ENCODE measurements at places on chromosomes 1 and 21.
A peak's percentile ranks its signal among the peaks of the same experiment; 100 is the strongest.

DNA sequence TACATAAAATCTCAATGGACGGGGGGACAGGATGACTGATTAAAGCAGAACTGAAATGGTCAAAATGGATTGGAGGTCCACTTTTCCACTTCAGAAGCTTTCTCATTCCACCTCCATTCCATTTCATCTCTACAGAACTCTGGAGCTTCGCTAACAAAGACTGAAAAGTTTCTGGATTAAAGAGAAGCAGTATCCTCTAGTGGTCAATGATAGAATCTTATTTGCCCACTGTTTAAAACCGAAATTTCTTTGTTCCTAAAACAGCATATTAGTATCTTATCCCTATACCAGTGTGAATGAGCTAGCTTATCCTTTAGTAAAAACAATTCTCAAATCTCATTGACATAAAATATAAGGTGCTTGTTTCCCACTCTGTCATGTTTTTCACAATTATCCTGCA lies 890.6 kb downstream of the KCNT2 start:
- peak; percentile 65 for DNase-seq

- no peak for DNase-seq
These were observed 164.2 kb downstream of the NRIP1 start for GRCh38 chr21:14900611-14901010.

- no peak for DNase-seq
These were observed 16.5 kb downstream of the TTF2 start for GRCh38 chr1:117076648-117077047.

GRCh38 chr1:15332525-15332924 lies 77.2 kb upstream of the EFHD2 start:
- DNase-seq = no peak

GRCh38 chr1:202966006-202966898 lies 805 bp downstream of the CYB5R1 start:
- DNase-seq = no peak

DNA sequence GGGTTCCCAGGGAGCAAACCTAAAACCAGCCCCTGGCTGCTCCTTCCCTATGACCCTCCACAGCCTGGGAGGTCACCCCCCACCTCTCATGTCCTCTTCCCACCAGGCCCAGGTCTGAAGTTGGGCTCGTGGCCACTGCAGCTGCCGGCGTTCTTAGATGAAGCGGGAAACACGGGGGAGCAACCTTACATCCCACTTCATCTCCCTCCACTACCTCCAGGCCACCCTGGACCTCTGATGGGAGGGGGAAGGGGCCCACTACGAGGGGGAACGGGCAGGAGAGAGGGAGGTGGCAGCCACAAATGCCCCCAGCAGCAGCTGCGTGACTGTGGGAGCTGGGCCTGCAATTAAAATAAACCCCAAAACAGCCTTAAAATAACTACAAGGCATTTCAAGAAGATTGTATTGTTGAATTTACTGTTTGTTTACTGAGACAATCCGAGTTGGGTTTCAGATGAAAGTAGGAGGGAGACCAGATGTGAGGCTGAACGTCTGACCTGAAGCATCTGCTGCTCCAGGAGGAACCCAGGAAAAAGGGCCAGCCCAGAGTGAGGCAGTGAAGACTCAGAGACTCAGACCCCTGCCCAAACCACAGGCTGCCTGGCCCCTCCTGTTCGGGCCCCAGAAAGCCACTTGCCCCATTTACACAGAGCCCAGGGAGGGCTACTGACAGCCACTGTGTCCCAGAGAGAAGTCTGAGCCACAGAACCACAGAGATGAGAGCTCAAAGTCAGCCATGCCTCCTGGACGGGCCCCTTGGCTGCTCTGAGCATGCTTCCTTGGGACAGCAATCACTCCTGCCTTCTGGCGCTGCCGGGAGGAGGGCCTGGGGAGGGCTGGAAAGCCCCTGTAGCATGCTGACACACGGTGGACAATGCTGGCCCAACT lies 59.8 kb downstream of the GLIS1 start:
- DNase-seq = no peak

DNA sequence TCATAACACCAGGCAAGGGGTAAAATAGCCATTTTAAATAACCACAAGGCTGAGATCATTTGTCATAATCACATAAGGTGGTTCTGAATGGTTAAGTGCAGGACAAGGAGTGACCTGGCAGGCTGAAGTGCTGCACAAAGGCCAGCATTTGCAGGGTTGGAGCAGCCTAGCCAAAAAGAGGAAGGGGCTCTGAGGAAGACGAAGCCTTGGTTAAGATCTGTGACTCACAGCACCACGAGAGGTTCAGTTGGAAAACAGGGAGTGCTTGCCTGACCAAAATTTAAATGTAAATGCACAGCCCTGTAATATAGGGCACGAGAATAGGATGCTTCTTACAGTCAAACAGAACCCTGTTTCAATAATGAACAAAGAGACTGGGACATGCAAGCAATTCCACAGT lies 12.1 kb downstream of the ATP5PF start:
- DNase-seq = no peak

DNA sequence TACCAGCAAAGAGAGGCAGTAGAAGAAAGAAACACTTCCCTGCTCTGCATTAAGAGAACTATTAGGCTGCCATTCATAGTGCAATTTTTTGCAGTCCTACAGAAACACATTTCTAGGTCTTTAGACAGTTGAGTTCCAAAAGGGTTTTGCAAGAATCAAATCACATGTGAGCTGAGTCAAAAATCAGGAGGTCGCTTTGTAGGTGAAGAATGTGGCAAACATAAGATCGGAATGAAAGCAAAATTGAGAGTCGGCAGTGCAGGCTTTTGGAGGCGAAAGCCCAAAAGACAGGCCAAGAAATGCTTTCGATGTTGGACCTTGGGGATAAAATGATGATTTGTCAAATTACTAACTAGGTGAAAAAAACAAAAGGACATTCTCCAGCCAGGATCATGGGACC lies 213.5 kb upstream of the NRIP1 start:
- no peak for DNase-seq

DNA sequence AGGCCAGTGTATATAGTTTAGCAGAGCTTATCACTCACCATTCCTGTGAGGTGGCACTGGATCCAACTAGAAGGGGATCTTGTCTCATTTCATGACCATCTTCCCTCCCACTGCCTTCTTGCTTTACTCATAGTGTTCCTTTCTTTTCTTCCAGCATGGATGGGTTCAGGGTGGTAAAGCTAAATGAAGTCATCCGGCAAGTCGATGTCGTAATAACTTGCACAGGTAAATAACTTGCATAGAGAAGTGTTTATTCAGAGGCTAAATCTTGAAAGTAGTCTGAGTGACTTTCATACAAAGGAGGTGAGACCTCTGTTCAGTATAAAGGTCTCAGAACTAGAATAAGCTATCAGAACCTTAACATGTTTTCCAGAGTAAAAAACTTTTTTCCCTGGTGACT lies 16.6 kb upstream of the STRIP1 start:
- DNase-seq = no peak

DNA sequence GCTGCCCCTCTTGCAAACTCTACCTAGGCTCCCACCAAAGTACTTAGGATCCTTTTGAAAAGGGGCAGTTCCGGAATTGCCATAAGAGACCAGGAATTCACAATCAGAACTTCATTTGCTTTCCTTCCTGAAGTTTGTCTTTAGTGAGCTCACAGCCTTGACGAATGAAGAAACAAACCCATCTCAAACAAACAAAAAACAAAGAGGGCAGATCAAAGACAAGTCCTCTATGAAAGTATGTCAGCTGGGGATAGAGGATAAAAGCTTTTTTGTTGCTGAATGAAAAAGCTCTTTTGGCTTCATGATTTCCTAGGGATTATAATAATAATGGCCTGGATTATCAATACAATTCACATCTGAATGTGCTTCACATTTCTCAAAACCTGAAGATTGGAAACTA lies 357.9 kb upstream of the DUSP10 start:
- no peak for DNase-seq

GRCh38 chr1:115173151-115173550 lies 83.8 kb upstream of the TSPAN2 start:
- DNase-seq = no peak

DNA sequence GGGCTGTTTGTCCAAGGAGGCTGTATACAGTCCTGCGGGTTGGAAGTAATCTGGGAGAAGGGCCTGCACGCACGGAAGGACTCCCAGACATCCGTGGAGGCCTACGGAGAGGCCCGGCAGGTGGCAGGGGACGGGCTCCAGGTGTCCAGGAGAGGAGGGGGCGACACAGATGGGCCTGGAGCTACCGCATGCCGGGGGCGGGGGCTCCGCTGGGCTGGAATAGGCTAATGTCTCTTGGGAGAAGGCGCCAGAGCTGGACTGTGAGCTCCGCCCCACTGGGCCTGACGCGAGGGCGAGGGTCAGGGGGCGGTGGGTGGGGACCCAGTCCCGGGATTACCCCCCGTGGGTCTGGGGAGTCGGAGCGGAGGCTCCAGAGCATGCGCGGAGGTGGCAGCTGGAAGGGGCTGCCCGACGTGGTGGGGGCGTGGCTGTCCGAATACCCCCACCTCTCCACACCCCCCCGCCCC lies 659 bp downstream of the AGO1 start:
- DNase-seq = no peak

GRCh38 chr1:153513023-153513422 lies 22.8 kb downstream of the S100A6 start:
- DNase-seq = no peak

GRCh38 chr1:114310695-114311271 lies 157.1 kb upstream of the SYT6 start:
- no peak for DNase-seq

- DNase-seq = no peak
These were observed 7.1 kb upstream of the CAPN2 start for GRCh38 chr1:223704921-223705878.

DNA sequence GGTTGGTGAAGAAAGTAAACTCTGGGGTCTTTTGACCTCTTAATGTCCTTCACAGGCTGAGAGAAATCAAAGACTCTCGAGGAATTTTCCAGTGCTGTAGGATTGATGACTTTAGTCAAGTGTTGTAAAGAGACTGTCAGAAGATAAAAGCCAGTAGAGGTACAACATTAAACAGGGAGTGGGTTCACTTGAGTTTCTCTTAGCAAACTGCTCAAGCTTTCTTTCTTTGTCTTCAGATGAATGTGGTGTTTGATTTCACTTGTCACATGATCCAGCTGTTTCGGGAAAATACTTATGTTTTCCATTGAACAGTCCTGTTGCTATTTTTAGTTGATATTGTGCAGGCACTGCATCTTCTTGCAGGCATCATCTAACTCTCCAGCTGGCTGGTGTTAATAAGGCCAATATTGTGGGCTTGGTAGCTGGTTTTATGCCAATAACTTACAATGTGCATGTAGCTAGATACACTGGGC lies 45.6 kb downstream of the XCL2 start:
- no peak for DNase-seq

GRCh38 chr1:25685211-25685750 lies 68.7 kb downstream of the MAN1C1 start:
- DNase-seq = no peak

- no peak for DNase-seq
These were observed 30.1 kb downstream of the SKI start for GRCh38 chr1:2258122-2258681.

- DNase-seq = no peak
These were observed 97.9 kb upstream of the MARK1 start for GRCh38 chr1:220430059-220430458.

DNA sequence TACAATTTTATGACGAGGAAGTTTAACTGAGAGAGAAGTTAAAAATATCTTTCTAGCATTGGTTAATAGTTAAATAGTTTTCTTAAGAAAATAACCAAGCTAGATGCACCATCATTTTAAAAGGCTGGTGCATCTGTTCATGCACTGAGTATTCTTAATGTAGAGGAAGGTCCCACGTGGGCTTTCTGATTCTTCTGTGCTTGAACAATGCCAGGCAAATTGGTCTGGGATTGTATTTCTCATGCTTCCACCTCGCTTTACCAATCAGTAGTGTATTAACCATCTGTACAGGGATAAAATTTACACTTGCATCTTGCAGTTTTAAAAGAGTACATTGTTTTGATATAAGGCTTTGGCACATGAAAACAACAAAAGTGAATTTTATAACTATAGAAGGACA lies 47.4 kb upstream of the MTF2 start:
- DNase-seq = no peak
